ENCODE measurements at places on chromosomes 13 and 19.

GRCh38 chr19:23799321-23799720, 40.6 kb upstream of the ZNF681 start:
- DNase-seq, result peak; percentile 77

- DNase-seq, result no peak
Observed at GRCh38 chr19:21321134-21321533, 8.1 kb downstream of the ZNF708 start.

GRCh38 chr19:55440411-55441105, 2.5 kb downstream of the SHISA7 start:
- DNase-seq, result no peak

DNA sequence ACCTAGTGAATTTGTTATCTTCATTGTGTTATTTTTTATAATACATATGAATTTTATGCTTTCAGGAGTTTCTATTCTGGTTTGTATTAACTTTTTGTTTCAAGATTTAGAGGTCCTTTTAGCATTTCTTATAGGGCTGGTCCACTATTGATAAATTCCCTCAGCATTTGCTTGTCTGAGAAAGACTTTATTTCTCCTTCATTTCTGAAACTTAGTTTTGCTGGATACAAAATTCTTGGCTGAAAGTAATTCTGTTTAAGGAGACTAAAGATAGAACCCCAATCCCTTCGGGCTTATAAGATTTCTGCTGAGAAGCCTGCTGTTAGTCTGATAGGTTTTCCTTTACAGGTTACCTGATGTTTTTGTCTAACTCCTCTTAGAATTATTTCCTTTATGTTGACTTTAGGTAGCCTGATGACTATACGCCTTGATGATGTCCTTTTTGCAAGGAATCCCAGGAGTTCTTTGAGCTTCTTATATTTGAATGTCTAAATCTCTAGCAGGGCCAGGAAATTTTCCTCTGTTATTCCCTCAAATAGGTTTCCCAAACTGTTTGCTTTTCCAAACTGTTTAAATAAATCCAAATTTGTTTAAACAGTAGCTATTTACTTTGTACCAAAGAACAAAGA, 127.1 kb downstream of the CYSLTR2 start:
- no peak for DNase-seq

GRCh38 chr13:86725105-86725504, 925.9 kb upstream of the SLITRK6 start:
- DNase-seq, result no peak

GRCh38 chr19:570937-571565, 1.3 kb upstream of the BSG start:
- DNase-seq, result peak; percentile 68

DNA sequence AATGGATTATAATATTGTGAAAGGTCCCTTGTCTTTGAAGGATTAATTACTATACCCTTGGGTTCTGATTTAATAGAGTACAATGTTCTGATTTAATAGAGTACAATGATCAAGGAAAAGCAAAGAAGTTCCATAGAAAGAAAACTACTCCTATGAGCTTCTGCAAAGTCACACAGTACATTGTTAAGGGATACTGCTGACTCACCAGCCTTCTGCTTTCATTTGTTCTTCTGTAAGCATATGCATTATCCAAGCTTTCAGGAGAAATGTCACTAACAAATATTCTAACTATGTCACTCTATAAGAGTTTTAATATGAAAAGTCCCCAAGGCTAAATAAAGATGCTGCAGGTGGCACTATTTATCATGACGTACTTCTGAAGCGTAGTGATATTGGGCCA, 396.7 kb downstream of the RFC3 start:
- DNase-seq, result no peak

Measured in CD4-positive, alpha-beta T cell treated with Interleukin-17A for 1 hour (primary cell).